Activated T-cell treated with anti-CD3 and anti-CD28 coated beads for 4 hours (primary cell): ENCODE measurements at places on chromosomes 5 and 9.

GRCh38 chr5:53399926-53400697 is 80.3 kb upstream of the FST start:
- no peak for DNase-seq

GRCh38 chr5:139392678-139393496 is 2.0 kb downstream of the PROB1 start:
- DNase-seq, result peak; percentile 49

GRCh38 chr9:106869028-106869427 is 6.1 kb downstream of the ZNF462 start:
- no peak for DNase-seq

GRCh38 chr5:179805070-179805528 is 1.6 kb downstream of the MGAT4B start:
- DNase-seq, result no peak

DNA sequence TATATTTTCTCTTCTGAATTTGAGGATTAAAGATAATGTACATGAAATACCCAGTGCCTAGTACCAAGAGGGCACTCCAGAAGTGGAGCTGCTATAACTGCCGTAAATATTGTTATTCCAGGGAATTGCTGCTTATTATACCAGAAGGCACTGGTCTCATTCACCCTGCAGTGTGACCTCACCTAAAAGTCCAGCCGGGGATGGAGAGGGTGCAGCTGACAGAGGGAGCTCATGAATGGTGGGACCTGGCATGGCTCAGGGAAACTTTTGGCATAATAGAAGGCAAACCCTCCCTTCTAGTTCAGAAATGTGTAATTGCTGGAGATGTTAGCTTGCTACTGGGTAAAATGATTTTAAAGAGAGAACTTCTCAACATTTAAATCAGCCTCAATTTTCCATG is 108.5 kb downstream of the MVB12B start:
- DNase-seq, result no peak

GRCh38 chr5:54718656-54719055 is 201.1 kb downstream of the SNX18 start:
- no peak for DNase-seq

DNA sequence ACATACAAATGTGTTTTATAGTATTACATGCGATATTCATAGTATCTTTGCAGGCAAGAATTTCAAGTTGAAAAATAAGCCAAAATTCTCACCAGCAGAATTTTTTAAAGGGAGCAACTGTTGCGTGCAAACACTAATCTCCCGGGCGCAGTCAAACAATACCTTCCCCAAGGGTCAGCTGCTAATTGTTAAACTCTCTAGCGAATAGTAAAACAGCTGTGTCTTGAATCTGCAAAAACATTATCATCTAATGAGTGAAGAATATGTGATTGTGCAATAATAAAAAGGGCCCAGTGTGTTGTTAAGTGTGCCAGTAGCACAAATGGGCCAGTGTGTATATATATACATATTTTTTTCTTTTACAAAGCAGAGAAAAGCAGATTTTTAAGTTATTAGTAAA is 131.4 kb downstream of the CCDC192 start:
- DNase-seq, result no peak

- no peak for DNase-seq
These were observed 52.4 kb upstream of the HMHB1 start for GRCh38 chr5:143759396-143760130.

- DNase-seq, result no peak
These were observed 188.5 kb downstream of the COX7C start for GRCh38 chr5:86806206-86806605.

- no peak for DNase-seq
These were observed 626.4 kb upstream of the NUDT12 start for GRCh38 chr5:104189031-104189430.

DNA sequence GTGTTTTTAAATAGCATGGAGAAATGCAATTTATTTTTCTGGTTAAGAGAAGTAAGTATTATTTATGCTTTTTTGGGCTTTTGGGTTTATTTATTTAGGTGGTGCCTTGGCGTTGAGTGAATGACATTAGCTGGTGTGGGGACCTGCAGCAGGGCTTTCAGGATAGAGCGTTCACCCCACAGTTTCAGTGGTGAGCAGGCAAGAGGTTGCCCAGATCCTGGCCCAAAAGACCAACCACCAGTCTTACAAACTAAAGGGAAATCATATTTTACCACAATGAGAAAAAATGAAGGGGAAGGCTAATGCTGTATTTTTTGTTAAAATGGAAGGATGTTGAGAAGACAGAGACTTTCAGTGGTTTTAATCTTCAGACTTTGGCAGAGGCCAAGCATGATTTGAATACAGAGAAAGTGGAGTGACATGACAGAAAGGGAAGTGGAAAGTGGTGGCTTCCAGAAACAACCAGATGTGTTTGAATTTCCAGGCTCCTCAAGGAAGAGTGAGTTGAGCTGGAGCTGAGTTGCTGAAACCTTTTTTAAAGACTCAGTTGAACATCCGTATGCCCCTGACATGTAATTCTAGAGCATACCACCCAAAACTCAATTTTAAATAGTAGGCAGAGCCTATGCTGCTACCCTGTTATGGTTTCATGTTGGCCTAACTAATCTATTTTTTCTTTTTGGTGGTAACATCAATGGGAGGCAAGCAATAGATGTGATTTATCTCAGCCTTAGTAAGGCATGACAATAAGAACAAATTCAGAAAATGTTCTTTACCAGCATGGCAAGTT is 94.8 kb downstream of the AOPEP start:
- DNase-seq, result no peak
